ENCODE measurements at places on chromosomes 12 and 14.

DNA sequence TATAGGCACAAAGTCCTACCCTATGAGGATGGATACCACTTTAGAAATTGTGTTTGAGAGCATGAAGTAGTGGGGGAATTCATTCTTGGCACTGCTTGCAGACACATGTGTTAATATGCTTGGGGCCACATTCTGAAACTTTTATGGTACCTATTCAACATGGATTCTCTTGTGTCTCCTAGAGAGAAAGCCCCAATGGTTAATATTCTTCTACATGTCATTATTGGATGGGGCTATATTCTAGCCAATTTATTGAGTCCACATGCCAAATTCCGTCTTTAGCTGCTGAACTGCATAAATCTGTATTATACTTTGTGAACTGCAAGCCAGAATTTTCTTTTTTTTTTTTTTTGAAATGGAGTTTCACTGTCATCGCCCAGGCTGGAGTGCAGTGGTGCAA lies 140.0 kb downstream of the KICS2 start:
- no peak for DNase-seq

- no peak for DNase-seq
Measured at GRCh38 chr12:65853489-65854157, 29.3 kb downstream of the HMGA2 start.

GRCh38 chr12:112851024-112851777 lies 55.6 kb upstream of the OAS1 start:
- no peak for DNase-seq

DNA sequence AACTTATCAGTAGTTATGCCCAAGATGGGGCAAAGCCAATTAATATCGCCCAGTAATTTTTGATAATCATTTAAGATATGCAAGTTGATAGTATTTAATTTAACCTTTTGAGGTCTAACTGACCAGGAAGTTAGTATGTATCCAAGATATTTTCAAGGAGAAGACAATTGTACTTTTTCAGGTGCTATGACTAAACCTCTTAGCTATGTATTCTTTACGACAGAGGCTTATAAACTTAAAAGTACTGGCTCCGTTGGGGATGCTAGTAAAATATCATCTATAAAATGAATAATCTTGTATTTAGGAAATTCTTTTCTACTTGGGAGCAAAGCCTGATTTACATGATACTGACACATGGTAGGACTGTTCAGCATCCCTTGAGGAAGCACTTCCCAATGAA lies 40.3 kb downstream of the TMTC3 start:
- no peak for DNase-seq

DNA sequence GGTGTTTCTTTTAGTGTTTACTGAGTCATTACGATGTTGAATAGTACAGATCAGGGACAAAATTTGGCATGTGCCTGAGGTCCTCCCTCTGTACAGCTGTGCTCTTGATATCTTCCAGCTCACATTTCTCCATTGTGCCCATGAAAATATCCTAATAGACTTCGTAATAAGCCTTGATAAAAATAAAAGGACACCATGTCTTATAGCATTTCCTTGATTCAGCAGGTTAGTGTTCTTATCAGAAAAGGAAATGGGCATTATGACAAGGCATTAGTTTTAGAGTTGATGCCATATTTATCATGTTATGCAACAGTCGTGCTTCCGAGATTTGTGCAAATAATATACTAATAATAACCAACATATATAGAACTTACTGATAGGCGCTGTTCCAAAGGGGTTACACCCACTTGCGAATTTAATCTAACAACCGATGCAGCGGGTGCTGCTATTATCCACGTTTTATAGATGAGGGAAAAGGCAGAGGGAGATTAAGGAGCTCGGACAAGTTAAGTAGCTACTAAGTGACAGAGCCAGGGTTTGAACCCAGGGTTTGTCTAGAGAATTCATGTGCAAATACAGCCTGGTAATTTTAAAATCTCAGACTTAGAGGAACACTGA lies 15.1 kb upstream of the WNK1 start:
- no peak for DNase-seq

DNA sequence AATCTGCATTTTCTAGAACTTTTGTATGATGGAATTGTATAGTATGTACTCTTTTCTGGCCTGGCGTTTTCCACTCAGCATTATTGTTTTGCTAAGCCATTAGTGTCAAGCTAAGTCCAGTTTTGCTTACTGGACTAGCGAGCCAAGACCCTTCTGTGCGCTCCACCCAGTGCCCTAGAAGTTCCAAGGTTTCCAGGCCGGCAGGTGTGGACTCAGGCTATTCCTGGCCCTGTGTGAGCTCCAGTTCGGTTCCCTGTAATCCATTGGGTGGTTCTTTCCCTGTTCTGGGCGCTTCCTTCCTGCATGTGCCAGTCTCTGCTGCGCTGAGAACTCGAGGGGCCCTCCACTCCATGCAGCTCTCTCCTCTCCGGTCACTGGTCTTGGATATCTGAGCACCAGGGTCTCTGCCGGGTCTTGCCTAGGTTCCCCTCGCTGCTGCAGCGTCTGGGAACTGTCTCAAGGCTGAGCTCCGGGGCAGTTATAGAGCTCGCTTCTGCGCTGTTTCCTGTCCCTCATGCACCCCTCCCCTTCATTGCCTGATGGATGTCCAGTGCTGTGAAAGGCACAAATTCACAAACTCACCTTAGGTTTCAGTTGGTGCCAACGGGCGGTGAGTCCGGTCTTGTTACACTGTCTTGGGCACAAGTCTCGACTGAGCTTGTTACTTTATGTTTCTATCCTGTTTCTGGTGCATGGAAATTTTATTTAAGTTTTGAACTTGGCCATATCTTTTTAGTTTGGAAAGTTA lies 100.8 kb downstream of the ADGRD1 start:
- no peak for DNase-seq

- DNase-seq = no peak
Measured at GRCh38 chr14:75470238-75470797, 42.5 kb downstream of the JDP2 start.

DNA sequence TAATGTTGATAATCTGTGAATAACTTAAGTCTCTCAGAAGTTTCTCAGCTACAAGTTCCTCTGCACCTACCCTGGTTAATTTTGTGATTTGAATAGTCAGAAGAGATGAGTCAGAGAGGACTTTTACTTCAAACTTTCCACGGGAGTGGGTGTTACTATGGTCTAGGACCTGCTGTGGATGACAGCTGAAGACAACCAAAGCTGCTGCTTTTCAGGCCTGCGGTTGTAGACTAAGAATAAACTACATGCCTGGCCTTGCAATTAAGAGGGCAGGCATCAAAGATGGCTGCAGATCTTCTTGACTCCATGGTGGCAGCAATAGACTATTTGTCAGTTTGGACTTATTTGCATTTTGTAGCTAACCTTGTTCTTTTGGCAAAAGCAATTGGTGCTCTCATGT lies 227.1 kb upstream of the KRR1 start:
- no peak for DNase-seq

GRCh38 chr14:75141062-75141461 lies 14.2 kb upstream of the NEK9 start:
- DNase-seq = no peak

DNA sequence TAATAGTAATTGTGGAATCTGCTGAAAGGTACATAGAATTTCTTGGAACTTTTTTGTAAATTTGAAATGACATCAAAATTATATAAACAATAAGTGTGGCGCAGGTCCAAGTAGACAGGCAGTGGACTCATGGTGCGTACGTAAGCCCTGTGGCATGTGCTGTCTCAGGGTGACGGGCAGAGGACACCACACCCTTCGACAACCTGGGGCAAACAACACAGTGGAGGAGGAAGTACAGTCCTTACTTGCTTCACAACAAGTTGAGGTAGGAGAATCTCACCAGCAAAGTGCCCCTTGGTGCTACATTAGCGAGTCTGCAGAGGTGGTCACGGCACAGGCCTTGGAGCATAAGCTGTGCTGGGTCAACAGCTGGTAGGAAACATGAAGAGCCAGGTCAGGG lies 180.9 kb downstream of the AEBP2 start:
- DNase-seq = no peak

DNA sequence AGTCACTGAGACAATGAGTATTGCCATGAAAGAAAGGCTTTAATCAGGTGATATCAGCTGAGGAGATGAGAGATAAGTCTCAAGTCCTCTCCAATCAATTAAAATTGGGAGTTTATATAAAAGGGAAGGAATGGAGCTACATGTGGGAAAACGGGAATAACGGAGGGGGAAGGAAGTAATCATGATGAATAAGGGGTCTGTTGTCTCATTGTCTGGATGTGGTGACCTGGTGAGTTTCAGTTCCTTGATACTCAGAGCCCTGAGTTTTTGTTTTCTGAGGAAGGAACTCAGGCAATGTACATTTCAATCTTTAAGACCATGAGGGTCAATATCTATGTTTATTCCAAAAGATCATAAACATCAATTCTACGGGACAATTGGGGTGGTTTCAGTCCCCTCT lies 198.8 kb downstream of the KITLG start:
- no peak for DNase-seq

GRCh38 chr12:3380200-3381043 lies 110.6 kb upstream of the PRMT8 start:
- DNase-seq = no peak

DNA sequence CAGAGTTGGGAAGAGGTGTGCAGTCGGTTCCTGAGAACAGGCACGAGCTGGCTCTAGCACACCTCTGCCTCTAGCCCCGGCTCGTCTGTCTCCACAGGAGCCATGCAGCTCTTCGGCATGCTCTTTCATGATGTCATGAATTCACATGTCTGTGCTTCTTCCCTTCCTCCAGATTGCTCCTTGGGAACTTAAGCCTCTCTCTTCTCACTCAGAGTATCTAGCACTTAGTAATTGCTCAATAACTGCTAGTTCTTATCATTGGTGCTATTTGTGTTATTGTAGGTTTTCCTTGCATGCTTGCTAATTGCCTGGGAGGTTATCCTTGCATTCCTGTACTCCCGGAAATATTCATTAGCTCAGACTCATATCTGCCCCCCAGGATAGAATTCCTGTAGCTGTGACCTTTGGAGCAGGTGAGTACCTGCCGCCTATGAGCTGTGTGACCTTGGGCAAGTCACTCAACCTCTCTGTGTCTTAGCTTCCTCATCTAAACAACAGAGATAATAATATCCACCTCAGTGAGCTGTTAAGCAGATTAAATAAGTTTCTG lies 19.5 kb downstream of the FAM181A start:
- DNase-seq = no peak

GRCh38 chr12:121894633-121895032 lies 6.0 kb downstream of the PSMD9 start:
- DNase-seq = no peak

DNA sequence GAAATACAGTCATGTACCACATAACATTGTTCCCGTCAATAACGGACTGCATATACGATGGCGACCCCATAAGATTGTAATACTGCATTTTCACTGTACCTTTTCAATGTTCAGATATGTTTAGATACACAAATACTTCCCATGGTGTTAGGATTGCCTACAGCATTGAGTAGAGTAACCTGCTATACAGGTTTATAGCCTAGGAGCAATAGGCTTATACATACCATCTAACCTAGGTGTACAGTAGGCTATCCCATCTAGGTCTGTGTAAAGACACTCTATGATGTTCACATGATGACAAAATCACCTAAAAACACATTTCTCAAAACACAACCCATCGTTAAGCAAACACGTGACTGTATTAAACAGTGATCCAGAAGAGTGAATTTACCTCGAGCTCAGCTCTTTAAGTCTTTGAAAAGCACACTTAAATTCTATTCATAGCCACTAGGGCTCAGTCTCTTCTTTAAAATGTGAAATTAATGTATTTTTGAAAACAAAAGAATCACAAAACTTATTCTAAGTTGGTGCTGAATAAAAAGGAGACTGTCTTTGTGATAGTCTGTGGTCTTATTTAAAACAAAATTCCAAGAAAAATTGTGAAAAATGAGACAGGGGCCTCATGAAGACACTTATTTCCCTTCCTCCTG lies 239.1 kb upstream of the ARID2 start:
- no peak for DNase-seq

DNA sequence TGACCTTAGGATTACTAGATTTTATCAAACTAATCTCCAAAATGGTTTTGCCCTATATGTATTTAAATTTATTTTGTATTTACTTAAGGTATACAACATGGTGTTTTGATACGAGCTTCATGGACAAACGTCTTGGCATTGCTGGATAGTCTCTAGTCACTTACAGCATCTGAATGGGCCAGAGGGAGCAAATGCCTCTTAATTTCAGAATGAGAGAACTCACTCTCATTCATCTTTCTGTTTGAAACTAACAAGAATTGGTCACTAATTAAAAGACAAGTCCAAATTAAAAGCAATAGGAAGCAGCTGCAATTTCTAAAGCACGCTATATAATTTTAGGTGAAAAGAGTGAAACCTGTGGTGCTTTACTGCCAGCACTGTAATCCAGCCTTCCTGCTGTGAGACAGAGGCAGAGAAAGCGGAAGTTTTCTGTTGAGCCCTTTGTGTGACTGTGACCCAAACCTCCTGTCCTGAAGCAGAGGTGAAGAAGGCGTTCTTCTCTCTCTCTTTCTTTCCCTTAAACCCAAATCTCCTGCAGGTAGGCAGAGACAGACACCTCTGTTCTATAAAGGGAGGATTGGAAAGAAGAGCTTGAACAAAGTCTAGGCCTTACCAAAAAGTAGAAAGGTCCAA lies 184.6 kb upstream of the NAV3 start:
- no peak for DNase-seq

GRCh38 chr14:58639842-58640484 lies 2.2 kb downstream of the DACT1 start:
- DNase-seq = no peak

GRCh38 chr12:52209321-52209720 lies 17.5 kb upstream of the KRT80 start:
- DNase-seq = no peak

DNA sequence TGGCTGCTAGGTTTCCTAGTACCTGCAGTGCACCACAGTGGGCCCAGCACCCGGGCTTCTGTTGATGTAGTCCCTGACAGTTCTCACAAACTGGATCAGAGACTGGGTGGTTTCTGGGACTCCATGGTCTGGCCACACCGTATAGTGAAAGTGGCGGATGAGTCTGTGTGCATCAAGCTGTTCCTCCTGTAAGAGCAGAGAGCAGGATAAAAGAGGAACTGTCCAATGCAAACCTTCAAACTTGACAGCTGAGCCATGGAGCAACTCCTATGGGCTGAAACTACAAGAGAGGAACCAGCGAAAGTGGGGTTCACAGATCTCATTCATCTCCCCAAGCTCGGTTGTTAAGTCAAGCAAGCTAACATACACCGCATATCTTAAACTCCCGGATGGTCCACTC lies 102.8 kb downstream of the PTPRB start:
- no peak for DNase-seq

- DNase-seq = no peak
Measured at GRCh38 chr12:26523708-26524150, 309.3 kb downstream of the ITPR2 start.

GRCh38 chr14:93099196-93099595 lies 16.5 kb downstream of the ITPK1 start:
- no peak for DNase-seq

- no peak for DNase-seq
Measured at GRCh38 chr14:20706657-20707355, 18.2 kb downstream of the ANG start.

DNA sequence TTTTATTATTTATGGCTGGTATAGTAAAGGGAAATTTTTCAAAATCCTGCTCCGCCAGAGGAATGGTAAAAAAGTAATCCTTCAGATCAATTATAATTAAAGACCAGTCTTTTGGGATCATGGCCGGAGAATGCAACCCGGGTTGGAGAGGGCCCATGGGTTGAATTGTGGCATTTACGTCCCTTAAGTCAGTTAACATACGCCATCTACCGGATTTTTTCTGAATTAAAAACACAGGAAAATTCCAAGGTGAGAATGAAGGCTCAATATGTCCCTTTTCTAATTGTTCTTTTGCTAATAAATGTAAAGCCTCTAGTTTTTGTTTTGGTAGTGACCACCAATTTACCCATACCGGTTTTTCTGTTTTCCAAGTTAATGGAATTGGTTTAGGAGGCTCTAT lies 602.8 kb downstream of the ALG10 start:
- no peak for DNase-seq

Measured in H54 (cell line).